BJ (cell line): ENCODE measurements at places on chromosomes 2 and 18. TPM values are rescaled to one million over a fixed set of nuclear protein-coding genes. Genes with fewer than 3 reads are reported as not detected.

- no peak for DNase-seq
Measured at GRCh38 chr18:47809420-47809819, 121.0 kb downstream of the SMAD2 start.

GRCh38 chr2:99691926-99692325, 202.1 kb upstream of the REV1 start:
- DNase-seq: no peak

- DNase-seq: no peak
Measured at GRCh38 chr2:127039387-127040031, 67.4 kb downstream of the BIN1 start.

- DNase-seq: no peak
Measured at GRCh38 chr2:171034315-171034714, 105.3 kb downstream of the GORASP2 start.

DNA sequence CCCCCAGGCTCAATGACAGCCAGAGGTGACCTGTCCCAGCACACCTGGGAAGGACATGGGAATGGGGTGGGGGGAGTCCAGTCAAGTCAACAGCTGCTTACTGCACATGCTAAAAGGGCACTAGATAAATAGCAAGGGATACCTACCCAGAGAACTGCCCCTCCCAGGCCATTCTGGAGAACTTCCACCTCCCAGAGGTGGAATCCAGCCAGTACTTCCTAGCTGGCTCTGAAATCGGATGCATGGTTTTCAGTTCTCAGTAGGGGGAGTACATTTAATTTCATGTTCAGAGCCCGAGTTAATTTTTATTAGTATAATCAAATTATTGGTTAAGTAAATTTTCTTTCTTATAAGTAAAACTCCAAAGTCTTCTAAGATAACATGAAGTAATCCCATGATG, 28.9 kb upstream of the ITGA6 start:
- no peak for DNase-seq

DNA sequence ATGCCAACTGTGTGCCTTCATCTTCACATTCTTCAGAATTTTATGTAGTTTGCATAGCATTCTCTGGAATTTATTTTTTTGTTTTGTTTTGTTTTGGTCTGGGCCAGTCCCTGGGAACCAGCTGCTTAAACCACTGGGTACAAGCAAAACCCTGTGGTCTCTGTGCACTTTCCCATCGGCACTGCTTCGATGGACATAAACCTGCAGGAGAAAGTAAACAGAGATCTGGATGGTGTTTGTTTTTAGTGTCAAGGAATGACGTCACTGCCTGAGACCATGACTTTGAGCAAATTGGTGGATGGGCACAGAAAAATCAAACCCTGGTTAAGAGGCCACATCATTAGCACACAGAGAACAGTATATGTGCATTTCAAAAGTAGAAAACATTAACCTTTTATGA, 64.7 kb upstream of the RASGRP3 start:
- no peak for DNase-seq

- DNase-seq: no peak
Measured at GRCh38 chr18:3710712-3711301, 260.8 kb downstream of the TGIF1 start.

DNA sequence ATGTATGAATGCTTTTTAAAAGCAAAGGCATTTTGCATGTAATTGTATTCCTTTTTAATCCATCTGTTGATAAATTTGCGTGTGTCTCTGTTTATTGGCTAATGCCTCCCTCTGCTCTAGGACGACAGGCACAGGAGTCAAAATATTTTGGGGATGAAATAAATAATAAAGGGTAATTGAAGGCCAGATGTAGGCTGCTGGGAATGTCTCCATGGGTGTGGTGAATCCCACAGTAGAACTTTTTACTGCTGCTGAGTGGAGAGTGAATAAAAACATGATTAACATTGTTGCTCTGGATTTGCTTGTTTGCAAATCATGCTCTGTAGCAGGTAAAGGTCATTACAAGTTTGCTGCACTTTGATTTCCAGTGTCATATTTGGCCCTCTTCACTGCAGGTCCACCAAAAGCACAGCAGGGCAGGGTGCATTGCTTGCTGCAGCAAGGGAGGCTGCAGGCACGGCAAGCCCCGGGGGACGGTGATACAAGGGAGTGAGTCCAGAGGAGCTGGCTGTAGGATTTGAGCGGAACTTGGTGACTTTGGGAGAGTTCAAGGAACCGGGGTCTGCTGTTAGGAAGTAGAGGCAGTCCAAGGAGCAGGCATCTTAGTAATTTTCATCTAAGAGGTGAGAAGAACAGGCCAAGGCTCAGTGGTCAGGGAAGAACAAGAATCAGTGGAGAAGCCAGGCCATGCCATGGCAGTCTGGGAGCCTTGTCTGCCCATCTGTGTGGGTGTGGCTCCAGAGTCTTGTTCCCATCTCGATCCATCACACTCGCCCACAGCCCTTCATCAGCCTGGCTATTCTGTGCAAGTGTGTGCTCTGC, 201.5 kb upstream of the RAB6C start:
- no peak for DNase-seq

DNA sequence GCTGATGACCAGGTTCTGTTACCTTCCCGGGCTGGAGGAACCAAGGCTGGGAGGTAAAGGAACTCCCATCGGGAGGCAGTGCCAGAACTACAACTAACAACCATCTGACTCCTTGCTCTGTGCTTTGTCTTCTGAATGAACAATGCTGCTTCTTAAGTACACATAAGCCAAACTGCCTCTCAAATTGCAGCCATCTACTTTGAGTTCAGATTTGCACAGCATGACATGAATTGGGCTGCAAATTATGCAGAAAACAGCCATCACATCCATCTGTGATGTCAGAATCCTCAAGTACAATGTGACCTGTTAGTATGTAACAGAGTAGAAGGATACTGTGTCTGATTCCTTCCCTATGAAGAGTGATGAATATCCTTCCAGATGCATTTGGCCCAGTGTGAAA, 290.6 kb downstream of the ZNF521 start:
- DNase-seq: no peak

DNA sequence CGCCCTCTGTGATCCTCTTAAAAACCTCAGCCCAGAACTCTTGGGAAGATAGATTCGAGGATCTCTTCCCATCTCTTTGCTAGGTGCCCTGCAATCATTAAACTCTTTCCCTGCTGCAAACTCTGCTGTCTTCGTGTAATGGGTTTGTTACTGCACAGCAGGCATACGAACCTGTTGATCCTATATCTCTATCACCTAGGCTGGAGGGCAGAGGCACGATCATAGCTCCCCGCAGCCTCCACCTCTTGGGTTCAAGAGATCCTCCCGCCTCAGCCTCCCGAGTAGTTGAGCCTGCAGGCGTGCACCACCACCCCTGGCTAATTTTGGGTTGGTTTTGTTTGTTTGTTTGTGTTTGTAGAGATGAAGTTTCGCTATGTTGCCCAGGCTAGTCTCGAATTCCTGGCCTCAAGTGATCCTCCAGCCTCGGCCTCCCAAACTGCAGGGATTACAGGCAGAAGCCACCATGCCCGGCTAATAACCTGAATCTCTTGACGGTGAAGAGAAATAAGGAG, 493 bp upstream of the BBS5 start:
- no peak for DNase-seq

DNA sequence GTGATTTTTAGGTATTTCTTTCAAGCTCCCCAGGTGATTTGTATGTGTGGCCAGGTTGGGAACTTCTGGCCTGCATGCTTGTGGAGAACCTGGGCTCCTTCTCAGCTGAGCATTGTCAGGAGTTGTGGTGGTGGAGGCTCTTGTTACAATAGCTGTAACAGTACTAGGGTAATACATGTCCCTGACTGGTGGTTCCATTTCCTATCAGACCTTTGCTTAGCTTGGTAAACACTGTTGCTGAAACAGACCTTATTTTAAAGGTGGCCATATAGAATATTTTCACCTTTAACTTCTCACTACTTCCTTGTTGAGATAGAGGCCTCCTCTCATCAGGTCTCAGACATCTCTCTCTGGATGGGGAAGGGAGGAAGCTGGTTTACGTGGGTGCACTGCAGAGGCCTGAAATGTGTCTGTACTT, 79.2 kb downstream of the SETBP1 start:
- no peak for DNase-seq

DNA sequence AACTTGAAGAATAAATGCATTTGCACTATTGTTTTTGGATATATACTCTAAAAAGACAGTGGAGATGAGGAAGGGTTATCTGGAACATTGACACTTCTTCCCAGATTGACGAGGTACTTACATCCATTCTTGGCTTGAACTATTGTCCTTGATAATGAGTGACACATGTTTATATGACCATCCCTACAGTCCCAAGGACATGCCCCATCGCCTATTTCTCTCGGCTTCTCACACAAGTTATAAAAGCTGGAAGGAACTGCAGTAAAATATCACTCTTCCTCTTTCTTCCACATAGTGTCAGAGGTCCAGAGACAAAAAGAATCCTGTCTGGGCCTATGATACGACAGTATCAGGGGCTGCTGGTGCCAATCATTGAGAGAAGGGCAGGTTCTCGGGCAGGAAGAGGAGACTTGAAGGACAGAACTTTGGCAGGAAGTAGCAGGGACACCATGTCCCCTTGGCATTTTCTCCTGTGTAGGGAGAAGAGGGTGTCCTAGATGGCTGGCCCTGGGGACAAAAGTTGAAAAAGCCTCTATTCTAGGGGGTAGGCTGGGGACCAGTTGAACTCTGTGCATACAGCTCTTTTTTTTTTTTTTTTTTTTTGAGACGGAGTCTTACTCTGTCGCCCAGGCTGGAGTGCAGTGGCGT, 5.8 kb upstream of the CABLES1 start:
- DNase-seq: no peak

GRCh38 chr2:229314117-229314516, 43.0 kb upstream of the PID1 start:
- DNase-seq: no peak

DNA sequence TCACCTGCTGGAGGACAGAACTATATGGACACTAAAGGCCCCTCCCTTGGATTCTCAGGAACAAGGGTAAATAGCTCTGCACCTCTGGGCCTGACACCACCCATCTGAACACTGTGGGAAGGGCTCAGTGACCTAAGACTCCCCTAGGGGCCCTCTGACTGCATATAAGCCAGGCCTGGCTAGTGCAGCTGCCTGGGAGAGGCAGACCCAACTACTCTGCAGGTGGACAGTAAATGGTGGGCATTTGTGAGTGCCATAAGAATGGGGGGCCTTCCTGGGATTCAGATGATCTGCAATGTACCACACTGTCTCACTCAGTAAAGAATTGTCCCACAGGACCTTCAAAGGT, 11.2 kb upstream of the WIPF1 start:
- no peak for DNase-seq

DNA sequence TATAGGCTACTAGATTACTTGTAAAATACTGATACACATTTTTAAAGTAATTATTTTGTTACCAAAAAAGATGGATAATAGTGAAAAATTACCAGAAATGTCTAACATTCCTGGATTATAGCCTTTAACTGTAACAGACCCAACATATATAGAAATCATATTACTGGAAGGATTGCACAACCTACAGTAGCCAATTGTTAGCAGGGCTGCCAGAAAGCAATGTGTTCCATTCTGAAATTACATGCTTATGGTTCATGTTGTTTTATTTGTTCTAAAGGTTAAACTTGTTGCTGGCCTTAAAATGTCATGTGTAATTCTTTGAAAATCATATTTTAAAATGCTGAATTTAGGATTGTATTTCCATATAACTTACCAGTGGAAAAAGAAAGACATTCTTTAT, 793.6 kb upstream of the ACVR2A start:
- DNase-seq: no peak

GRCh38 chr2:20050646-20051531, 539 bp downstream of the LAPTM4A start:
- no peak for DNase-seq

DNA sequence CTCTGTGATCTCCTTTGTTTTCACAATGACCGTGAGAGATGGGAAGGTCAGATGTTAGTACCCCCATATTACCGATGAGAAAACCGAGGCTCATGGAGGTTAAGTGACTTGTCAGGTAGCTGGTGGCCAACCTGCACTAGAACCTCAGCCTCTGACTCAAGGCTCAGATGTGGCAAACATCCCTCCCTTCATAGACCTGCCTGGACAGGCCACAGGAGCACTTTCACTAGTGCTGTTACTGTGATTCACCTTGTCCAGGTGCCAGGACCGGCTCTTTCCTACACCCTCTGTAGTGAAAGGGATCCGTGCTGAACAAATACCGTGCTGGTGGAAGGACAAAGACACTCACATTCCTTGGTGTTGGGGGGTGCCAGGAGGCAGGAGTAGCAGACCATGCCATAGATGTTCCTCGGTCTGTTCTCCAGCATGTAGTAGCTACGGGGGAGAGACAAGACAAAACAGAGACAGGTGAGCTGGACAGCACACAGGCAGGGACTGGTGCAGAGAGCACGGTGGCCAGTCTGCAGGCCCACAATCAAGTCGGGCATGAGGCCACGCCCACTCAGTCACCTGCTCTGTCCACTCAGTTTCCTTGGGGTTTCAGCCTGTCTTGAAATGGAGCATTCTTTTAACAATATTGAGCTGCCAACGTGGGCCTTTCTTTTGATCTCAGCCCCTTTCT, 65.9 kb downstream of the EDAR start:
- no peak for DNase-seq

GRCh38 chr2:220747736-220748135, 824.4 kb downstream of the EPHA4 start:
- no peak for DNase-seq

GRCh38 chr2:196233805-196234475, 62.6 kb upstream of the STK17B start:
- no peak for DNase-seq

DNA sequence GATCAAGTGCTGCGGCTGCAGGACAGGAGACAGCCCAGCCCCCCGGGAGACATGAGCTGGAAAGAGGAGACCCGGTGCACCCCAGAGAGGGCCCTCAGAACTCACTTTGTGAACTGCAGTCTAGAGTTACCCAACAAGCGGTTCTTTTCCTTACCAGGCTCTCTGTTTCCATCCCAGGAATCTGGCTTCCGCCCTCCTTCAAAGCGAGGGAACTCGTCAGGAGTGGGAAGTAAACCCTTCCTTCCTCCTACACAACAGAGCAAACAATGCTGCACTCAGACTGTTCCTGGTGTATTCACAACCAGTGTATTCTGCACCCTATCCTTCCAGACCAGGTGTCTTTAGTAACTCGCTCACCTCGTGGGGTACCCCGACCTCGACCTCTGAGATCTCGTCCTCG, 8.0 kb downstream of the SFT2D3 start:
- DNase-seq: no peak

- DNase-seq: no peak
Measured at GRCh38 chr2:240645801-240646175, 20.5 kb downstream of the GPR35 start.

DNA sequence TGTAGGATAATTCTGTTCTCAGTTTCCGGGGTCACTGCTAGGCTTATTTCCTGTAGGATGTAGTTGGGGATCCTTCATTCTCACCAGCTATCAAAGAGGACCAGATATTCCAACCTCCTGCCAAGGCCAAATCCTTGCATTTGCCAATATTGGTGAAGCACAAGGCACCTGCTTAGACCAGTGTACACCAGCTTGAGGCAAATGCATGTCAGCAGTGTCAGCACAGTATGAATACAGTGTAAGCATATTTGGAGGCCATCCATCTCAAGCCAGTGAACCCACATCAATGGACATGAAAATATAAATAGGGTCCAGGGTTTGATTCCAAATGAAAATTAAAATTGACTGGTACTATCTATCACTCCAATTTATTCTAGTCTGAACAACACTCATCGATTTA, 88.0 kb upstream of the MAPRE2 start:
- DNase-seq: no peak

Gene XPO1
- polyA plus RNA-seq: 39.1 and 89.7 TPM in 2 replicates

Gene ZNF532
- polyA plus RNA-seq: 69.6 and 75.3 TPM in 2 replicates

Gene GPR45
- polyA plus RNA-seq: not detected in 2 replicates

Gene RIT2
- polyA plus RNA-seq: not detected in 2 replicates

Gene CROCC2
- polyA plus RNA-seq: not detected in 2 replicates

Gene CNRIP1
- polyA plus RNA-seq: 63.4 and 81.9 TPM in 2 replicates
